SHP77 (cell line): ENCODE measurements at places on chromosomes 6 and 20.

GRCh38 chr20:43438578-43439316 is 18.9 kb upstream of the SRSF6 start:
- no peak for DNase-seq

GRCh38 chr20:63653041-63653973 is at the start of gene STMN3:
TSS of gene STMN3 (minus strand) at chr20:63653424. CDS start at chr20:63653345, 79 bp downstream.
- DNase-seq = peak; percentile 98

DNA sequence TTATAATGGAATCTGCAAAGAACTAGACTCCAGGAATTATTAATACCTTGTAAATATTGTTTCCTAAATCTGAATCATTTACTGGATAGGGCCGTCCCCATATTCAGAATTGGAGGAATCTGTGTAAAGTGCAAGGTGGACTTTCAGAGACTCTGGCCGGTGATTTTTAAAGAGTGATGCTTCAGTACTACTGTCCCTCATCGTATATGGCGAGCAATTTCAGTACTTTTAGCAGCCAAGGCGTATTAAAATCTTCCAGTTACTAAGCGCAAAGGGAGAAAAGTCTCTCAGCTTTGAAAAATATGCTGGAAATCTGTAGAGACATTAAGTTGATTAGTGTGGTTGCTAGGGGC is 483 bp downstream of the SMIM26 start:
- DNase-seq = peak; percentile 23

- no peak for DNase-seq
Measured at GRCh38 chr6:21171801-21172200, 421.8 kb upstream of the SOX4 start.

DNA sequence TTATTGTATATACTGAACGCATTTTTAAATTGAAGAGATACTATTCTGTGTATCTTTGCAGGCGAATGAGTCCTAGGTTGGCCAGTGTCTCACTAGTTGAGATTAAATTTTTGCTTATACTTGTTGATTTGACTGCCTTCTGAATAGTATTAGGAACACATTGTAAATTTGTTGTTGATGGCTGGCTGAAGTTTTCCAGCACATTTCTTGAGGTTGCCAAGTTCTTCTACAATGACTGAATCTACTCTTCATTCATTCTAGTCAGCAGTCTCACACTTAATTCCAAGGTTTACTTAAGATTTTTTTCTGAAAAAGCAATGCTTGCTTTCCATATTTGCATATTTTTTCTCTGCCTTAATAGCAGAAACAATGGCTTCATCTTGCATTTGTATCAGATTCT is 151.7 kb downstream of the ZFAND3 start:
- no peak for DNase-seq

- DNase-seq = no peak
Measured at GRCh38 chr6:84453499-84453898, 226.1 kb upstream of the CEP162 start.
